ENCODE measurements at places on chromosomes 7 and 10.
A peak's percentile ranks its signal among the peaks of the same experiment; 100 is the strongest.

GRCh38 chr7:105672801-105673200 is 91.5 kb upstream of the EFCAB10 start:
- DNase-seq, result no peak

DNA sequence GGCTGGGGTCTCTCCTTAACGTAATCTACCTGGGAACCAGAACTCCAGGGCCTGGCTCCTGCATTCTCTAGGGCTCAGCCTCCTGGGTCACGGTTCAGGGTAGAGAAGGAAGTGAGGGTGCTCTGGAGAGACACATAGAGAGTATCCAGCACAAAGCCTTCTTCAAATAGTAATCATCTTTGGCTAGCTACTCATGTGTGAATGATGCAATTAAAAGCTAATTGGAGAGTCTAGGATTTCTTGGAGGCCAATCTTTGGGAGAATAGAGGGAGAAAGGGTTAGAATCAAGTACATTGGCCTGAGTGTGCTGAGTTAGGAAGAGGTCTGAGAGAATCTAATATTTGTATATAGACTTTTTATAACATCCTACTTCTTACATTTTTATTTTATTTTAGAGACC is 24.0 kb upstream of the MALRD1 start:
- no peak for DNase-seq

- no peak for DNase-seq
Measured at GRCh38 chr7:20799566-20800366, 13.1 kb upstream of the SP8 start.

- DNase-seq, result no peak
Measured at GRCh38 chr10:99529591-99530107, 3.1 kb upstream of the NKX2-3 start.

DNA sequence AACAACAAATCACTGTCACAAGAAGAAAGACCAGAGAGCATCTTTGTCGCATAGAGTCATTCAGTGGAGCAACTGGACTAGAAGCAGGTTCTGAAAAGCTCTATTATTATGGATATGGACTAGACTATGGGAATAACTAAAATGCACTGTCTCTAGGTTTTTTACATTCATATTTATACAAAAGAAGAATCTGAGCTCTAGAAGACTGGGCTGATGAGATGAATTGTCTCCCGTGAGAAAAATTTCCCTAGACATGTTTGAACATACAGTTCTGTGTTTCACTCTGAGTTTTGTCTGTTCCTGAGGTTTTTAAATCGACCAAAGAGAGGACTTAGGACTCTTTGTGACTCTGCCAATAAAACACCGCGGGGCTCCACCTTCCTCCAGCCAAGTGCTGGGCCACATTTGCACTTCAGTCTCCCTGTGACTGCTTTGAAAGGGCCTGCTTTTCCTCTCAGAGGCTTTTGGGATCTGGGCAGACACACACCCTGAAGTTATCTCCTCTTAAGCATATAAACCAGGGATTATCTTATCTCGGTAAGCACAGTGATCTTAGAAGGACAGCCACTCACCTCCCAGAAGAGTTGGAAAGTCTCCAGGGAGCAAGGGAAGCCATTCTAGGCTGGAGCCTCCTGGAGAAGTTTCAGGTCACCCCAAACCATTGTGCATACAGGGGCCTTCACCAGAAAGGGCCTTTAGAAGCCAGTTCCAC is 101.0 kb upstream of the JCAD start:
- DNase-seq, result no peak

- no peak for DNase-seq
Measured at GRCh38 chr10:82759050-82759449, 884.1 kb downstream of the NRG3 start.

DNA sequence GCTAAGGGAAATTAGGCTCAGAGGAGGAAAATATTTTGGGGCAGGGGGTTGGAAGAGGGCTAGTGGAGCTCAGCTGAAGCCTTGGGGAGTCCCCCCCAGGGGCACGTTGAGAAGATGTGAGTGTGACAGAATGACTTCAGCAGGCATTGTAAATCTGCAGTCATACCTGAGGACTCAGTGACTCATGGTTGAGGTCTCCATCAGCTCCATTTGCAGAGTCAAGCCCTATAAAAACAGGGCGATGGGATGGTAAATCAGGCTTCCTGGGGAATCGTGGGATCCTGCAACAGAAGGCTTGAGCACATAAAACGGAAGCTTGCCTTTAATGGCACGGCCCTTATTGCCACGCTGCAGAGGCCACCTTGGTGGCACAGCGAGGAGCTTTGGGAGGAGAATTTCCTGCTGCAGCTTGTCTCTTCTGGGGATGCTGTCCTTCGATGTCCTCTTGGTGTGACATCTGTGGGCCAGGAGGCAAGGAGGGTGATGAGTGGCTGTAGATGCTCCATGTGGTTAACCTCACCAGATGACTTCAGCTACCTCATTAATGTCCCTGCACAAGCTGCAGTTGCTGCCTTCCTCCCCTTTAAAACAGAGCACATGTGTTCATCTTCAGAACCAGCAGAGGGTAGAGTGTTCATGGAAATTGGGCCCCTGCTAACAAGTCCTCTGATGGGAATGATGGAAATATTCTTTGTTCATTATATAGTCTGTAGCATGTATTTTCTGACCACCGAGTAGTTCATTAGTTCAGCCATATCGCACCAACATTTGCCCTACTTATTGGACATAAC is 285.9 kb downstream of the LRMDA start:
- DNase-seq, result no peak

DNA sequence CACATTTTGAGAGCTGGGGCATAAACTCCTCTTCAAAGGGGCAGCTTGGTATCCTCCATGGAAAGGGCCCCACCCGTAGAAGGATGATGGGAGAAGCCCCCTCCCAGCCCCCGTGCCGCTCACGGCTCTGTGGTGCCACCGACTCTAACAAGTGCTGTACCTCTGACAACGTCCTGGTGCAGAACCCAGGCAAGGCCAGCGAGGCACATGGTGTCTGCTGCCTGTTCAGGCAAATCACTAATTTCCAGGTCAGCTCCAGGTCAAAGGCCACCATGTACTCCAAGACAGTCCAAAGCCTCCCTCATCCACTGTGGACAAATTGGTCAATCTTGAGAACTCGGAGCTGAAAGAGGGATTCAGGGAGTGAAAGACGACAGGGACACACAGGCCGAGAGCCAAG is 11.4 kb upstream of the CNPY1 start:
- DNase-seq, result no peak

GRCh38 chr10:130960531-130960930 is 351.0 kb downstream of the TCERG1L start:
- DNase-seq, result no peak

DNA sequence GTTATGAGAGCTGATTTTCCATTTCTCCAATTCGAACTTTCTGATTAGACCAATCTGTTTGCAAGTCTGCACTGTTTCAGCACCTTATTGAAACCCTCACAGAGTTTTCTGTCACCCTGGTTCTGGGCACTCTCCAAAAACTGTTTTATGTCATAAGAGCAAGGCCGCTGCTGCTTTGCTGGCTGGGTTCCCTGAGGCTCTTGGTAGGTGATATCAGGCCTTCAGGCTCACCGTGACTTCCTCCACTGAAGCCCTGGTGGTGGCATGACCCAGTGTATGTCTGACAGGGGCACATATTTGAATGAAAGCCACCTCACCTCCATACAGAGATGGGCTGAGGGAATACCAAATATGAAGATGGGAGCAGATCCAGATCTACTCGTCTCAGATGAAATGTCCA is 8.3 kb downstream of the RABGEF1 start:
- DNase-seq, result no peak

- DNase-seq, result no peak
Measured at GRCh38 chr10:13347043-13347499, 1.0 kb downstream of the SEPHS1 start.

- no peak for DNase-seq
Measured at GRCh38 chr7:28173531-28173930, 7.1 kb downstream of the JAZF1 start.

DNA sequence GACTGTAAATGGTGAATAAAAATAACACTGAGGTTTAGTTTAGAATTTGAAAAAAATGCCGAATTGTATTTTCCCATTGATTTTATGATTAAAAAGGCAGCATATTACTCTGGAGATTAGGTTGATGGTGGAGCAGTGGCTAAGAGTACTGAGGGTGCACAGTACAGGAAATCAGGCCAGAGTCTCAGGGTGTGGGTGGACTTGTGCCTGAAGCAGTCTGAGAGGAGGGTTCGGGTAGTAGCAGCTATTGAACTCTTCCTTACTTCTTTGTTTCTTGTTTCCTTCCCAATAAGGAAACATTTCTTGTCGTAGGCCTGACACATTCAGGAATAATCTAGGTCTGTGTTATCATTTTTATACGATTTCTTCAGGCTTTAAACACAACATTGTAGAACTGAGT is 319.0 kb upstream of the MBL2 start:
- no peak for DNase-seq

GRCh38 chr10:21926949-21927348 is 76.6 kb downstream of the DNAJC1 start:
- no peak for DNase-seq

- DNase-seq, result no peak
Measured at GRCh38 chr10:97724341-97724941, 10.9 kb downstream of the MARVELD1 start.

DNA sequence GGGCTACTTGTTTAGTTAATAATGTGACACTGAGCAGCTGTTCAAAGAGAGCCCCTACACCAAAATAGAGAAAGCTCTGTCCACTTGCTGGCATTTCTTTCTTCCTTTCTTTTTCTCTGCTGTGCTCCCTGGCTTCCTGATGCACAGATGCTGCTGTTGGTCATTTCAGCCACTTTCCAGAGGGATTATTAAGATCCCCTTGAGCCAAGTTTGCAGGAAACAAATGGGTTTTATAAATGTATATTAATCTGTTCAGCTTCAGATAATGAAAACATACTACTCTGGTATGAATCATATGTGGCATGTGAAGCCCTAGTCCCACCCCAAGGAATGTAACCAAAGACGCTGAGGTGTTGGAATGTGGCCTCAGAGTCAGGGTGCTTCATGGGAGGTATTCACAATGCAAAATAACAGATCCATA is 638.2 kb upstream of the FZD8 start:
- no peak for DNase-seq

- DNase-seq, result no peak
Measured at GRCh38 chr7:31776616-31777015, 89.6 kb downstream of the PPP1R17 start.

DNA sequence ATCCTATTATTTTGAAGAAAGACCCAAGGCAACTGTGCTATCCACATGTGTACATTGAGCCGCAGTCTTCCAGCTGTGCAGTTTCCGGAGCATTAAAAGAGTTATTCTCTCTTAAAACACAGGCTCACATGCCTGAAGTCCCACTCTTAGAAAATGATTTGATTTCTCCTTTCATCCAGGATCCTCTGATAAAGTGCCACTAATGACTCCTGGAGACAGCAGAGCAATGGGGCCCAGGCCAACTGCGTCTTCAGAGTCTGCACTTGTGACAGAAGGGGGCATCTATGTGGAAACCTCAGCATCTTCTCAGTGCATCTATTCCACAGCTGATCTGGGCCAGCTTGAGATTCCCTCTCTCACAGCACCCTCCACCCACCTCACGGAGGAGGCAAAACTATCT is 482.1 kb upstream of the AKR1E2 start:
- no peak for DNase-seq

DNA sequence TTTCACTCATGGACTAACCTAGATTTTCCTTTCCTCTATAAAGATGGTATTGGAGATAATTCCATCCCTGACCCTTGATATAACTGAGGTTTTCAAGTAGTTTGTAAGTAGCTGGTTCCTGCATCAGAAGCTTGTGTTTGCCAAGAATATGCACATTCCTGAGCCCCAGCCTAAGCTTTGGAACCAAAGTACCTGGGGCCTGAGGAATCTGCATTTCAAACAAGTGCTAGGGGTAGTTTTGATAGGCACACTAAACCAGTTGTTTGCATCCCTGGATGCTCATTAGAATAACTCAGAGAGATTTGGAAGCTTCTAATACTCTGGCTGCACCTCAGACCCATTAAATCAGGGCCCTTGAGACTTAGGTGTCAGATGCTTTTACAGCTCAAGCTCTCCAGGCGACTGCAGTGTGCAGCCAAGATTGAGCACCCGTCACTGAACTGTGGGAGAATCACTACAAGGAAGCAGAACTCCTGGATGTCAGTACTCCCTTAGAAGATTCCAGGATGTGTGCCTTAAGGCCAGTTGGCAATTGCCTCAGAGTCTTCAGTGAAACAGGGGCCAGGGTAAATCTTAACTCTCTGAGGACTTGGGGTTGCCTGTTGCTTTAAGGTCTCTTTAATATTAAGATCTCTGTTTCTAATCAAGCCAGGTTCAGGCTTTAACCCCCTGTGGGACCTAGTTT is 565.0 kb downstream of the REEP3 start:
- DNase-seq, result no peak

DNA sequence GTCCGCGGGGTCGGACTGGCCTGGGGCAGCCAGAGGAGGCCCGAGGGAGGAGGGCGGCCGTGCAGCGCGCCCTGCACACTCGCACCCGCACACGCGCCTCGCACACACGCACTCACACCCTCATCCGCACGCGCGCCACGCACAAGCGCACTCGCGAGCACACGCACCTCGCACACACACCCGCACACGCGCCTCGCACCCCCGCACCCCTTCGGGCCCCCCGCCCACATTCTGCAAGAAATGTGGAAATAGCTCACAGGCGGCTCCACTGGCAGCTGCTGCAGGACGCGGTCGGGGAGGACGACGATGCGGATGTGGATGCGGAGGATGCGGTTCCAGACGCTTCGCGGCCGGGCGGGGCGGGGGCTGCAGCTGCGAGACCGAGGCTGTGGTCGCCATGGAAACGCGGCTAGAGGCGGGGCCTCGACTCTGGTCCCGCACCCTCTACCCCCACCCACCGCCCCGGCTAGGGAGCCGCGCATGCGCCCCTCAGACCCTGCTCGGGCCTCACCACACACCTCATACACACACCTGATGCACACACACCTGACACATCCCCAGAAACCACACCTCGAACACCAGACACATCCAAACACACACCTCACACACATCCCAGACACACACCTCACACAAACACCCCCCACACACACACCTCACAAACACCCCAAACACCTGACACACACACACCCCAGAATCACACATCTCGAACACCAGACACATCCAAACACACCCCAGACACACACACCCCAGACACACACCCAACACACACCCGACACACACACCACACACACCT is at the start of gene CALY:
CALY (minus strand) TSS at position 320 of the 793 bp plus-strand sequence. CDS start 7,907 bp downstream, outside the sequence.
- DNase-seq, result peak; percentile 66

DNA sequence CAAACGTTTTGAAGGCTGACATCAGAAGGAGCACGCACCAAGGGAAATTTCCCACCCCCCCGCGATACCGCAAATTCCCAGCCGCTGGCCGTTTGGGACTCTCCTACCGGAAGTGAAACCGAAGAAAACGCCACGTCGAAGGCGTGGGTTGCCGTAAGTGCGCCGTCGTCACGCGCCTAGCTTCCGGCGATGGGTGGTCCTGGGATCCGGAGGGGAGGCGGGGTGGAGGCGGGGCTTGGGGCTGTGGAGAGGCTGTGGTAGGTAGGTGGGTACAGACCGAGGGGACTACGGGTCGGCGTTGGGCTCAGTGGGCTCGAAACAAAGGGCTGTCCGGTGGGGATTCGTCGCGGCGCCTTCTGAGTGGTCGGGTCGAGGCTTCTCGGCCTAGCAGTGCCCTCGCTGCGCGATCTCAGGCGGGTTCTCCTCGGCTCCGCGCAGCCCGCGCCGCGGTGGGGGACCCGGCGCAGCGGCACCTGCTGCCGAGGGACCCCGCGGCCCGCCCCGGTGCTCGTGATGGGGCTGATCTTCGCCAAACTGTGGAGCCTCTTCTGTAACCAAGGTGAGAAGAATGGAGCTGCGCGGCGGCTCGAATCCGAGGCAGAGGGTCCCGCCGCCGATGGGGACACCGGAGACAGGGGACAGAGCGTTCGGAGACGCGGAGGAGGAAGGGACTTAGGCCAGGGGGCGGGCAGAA is at the start of gene ARL5B:
ARL5B (plus strand) TSS at position 307 of the 694 bp plus-strand sequence; CDS start at position 514, 207 bp downstream.
- peak; percentile 96 for DNase-seq

All from stimulated activated CD8-positive, alpha-beta memory T cell treated with anti-CD3 and anti-CD28 coated beads, Interleukin-2, amount 100 ng/mL, for 1 hour (primary cell).